Skeletal muscle tissue (tissue), 5 donors: ENCODE measurements at places on chromosomes 12 and 14. TPM values are rescaled to one million over a fixed set of nuclear protein-coding genes. Genes with fewer than 3 reads are reported as not detected.

The MSRB3 gene
- 34.4 TPM for total RNA-seq

The DICER1 gene
- total RNA-seq: 107 TPM

The KRT79 gene
- total RNA-seq: 1.6 TPM

The NEUROD4 gene
- not detected for total RNA-seq

The FAM222A gene
- 1.0 TPM for total RNA-seq

The TEX52 gene
- not detected for total RNA-seq

The KRT8 gene
- total RNA-seq: 1.6 TPM

The NELL2 gene
- 1.0 TPM for total RNA-seq

The ACOT6 gene
- total RNA-seq: not detected
